Stimulated activated CD8-positive, alpha-beta memory T cell treated with anti-CD3 and anti-CD28 coated beads, Interleukin-12 subunit alpha, Interleukin-12 subunit beta, amount 100 ng/mL, for 4 hours (primary cell): ENCODE measurements at places on chromosomes 1 and 21.

GRCh38 chr1:61523893-61524605 is 200.9 kb downstream of the TM2D1 start:
- DNase-seq: no peak

DNA sequence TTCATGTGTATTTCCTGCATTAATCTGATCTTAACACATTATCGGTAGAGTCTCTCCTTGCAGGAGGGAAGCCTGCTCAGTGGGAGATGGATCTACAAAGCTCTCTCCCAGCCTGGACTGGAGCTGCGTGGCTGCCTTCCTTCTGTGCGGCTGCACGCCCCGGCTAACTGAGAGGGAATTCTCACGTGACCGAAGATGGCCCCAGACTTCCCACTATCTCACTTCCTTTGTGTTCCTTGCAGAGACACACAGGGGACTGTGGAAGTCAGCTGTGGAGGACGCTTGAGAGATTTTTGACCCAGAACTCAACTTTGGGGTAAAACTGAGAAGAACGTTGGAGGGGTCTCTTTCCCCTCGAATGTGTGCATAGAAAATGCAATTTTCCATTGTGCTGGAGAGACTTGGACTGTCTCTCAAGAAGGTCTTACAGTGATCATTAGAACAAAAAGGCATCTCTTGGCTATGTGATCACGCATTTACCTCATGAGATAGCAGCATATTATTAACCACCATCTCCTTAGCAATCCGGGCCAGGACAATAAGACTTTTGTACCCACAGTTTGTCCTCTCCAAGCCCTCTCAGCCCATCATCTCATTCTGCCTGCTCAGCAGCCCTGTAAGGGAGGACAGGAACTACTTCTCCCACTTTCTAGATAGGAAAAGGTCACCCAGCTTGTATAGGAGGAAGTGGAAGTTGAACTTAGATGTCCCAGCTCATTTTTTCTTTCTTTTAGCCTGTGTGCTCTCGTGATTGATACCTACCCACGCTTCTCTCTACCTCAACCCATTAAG is 49.3 kb upstream of the TARBP1 start:
- DNase-seq: no peak

- no peak for DNase-seq
Observed at GRCh38 chr1:113088972-113089371, 16.0 kb downstream of the LRIG2 start.

DNA sequence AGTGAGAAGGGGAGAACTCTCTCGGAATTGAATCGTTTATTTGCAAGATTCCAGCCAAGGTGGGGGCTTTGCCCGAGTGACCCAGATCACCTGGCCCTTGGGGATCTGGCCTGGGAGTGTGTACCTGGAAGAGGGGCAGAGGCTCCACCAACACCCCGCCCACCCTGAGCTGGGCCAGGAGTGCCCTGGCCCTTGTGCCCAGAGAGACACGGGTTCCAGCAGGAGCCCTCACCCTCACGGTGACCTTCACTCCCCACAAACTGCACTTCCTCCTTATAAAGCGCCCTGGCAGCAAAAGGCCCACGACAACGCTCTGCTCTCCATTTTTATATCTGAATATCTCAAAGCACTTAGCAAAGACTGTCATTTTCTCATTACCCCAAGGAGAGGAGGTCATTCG is 16.6 kb downstream of the CASZ1 start:
- DNase-seq: no peak

DNA sequence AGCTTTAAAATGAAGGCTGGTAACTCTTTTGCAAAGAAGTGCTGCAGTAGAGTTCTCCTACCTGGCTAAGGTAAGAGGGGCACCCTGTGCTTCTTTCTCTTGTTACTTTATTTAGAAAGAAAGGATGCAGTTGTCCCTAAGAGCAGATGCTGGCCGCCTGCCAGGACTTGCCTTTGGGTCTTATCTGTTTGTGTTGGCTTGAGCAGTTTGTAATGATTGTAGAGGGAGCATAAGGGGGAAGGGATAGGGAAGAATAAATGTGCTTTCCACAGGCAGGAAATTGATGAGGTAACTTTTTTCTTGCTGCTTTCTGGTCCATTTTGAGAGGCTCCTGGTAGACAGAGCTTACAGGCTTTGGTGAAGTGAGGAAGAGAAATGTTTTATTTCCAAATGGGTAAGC is 229.6 kb downstream of the HHAT start:
- DNase-seq: no peak

DNA sequence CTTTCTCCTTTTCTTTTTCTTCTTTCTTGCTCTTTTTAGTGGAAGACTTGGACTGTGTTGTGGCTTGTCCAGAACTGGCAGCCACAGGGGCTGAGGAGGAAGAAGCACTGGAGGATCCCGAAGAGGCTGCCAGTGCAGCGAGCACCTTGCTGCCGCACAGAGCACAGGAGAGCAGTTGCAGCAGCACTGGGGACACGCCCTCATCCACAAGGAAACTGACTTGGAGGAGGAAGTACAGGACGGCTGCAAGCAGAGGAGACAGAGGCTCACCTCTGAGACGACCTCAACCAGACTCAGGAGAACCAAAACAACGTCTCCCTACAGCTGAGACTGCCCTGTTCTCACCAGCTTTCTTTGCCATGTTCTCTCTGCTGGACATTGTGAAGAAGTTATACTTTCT is 88.9 kb downstream of the UBR4 start:
- DNase-seq: no peak

DNA sequence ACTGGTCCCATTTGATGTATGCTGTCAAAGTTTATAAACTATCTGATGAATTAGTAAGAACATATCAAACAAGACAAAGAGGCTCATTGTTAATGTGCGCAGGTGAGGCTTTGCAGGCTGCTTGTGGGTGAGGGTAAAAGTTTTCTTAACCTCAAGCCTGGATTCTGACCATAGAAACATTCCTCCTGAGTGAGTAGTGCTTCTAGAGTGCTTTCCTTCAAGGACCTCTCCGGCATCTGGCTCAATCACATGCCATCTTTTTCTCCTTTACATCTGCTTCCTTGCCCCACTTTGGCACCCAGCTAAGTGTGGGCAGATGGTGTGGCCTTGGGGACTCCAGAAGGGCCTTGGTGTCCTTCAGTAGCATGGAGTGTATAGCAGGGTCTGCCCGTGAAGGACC is 104.0 kb downstream of the ROR1 start:
- no peak for DNase-seq

GRCh38 chr1:10679496-10680220 is 116.8 kb downstream of the CASZ1 start:
- DNase-seq: no peak

- no peak for DNase-seq
Observed at GRCh38 chr1:38656726-38657125, 202.8 kb downstream of the RRAGC start.

- DNase-seq: no peak
Observed at GRCh38 chr1:11071463-11072215, 11.8 kb upstream of the SRM start.

GRCh38 chr1:20724364-20725188 is 6.8 kb upstream of the KIF17 start:
- DNase-seq: no peak

DNA sequence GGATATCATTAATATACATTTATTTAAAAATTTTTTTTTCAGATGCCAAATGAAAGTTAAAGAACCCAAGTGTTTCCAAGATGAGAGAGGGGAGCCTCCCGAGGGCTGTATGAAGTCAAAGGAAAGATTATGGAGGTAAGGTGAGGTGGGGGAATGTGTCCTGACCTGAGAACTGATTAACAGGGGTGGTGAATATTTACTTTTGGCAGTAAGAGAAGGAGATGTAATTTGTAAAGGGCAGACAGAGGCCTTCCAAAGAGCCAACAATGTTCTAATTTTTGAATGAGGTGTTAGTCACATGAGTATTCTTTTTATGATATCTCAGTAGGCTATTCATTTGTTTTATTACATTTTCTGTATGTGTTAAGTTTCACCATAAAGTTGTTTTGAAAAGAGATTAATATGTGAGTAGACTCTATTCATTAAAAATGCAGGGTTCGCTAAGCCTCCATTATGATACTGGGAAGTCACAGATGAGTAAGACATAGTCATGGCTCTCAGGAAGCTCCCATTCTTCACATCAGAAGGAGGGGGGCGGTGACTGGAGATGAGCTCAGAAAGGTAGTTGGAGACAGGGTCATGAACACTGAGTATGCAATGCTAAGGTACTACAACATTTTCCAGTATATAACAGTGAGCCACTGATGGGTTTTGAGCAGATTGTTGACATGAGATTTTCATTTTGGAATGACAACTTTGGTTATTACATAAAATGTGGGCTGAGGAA is 62.4 kb upstream of the TNFSF18 start:
- no peak for DNase-seq

DNA sequence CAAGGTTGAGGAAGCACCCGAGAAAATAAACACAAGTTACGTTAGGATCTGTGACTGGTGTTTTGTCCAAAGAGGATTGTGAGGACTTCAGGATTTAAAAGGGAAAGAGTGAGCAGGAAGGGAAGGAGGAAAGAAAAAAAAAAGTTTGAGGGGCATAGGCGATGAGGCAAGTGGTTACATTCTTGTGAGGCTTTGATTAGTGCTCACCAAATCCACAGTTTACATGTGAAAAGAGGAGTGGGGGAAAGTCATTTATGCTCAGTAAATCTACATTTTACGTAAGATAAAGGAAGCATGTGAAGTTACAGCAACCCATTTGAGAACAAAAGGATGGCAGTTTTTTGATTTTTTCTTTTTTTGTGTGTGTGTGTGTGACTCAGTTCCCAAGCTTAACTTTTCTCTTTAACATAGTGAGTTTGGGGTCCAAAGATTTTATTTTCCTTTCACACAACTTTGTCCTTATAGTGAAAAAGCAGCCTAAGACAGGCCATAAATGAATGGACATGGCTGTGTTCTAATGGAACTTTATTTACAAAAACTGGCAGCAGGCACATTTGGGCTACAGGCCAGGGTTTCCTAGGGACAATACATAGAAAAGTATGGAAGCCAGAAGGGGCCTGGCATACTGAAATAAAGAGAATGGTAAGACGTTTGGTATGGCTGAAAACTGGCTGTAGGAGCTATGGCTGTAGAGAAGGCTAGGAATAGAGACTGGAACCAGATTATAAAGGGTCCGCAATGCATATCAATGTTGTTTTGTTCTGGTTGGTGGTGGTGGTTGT is 121.7 kb downstream of the FGGY start:
- DNase-seq: no peak
